ENCODE measurements at places on chromosomes 4 and X. TPM values are rescaled to one million over a fixed set of nuclear protein-coding genes. Genes with fewer than 3 reads are reported as not detected.

PRPS1 gene
- 20.7 TPM for total RNA-seq

PRDM5 gene
- 13.2 TPM for total RNA-seq

AREG gene
- 4.7 TPM for total RNA-seq

PHOX2B gene
- not detected for total RNA-seq

PPP2R2C gene
- 0.20 TPM for total RNA-seq

CENPC gene
- total RNA-seq = 12.9 TPM

CYBB gene
- not detected for total RNA-seq

TMEM33 gene
- total RNA-seq = 76.6 TPM

CLDN22 gene
- total RNA-seq = not detected

MTM1 gene
- total RNA-seq = 5.1 TPM

RIPPLY1 gene
- not detected for total RNA-seq

CTAG1B gene
- total RNA-seq = not detected

METTL14 gene
- total RNA-seq = 14.0 TPM

SULT1B1 gene
- total RNA-seq = 10.6 TPM

STAP1 gene
- not detected for total RNA-seq

TMEM255A gene
- under 0.01 TPM for total RNA-seq

COL4A5 gene
- 18.0 TPM for total RNA-seq

KLHL4 gene
- 1.8 TPM for total RNA-seq

ITIH6 gene
- total RNA-seq = not detected

CD38 gene
- not detected for total RNA-seq

F11 gene
- total RNA-seq = not detected

P2RY4 gene
- total RNA-seq = 0.39 TPM

DCHS2 gene
- not detected for total RNA-seq

TLR7 gene
- total RNA-seq = not detected

CLIC2 gene
- total RNA-seq = 15.1 TPM

GAGE2A gene
- not detected for total RNA-seq

NPY5R gene
- not detected for total RNA-seq

ATOH1 gene
- total RNA-seq = not detected

PGAM4 gene
- total RNA-seq = not detected

NPY1R gene
- not detected for total RNA-seq

RELL1 gene
- 45.5 TPM for total RNA-seq

TEX13D gene
- not detected for total RNA-seq

ZNF157 gene
- not detected for total RNA-seq

KIAA0232 gene
- total RNA-seq = 11.0 TPM

RAB33A gene
- 0.39 TPM for total RNA-seq

NAT8L gene
- total RNA-seq = under 0.01 TPM

POU4F2 gene
- not detected for total RNA-seq

SLC34A2 gene
- total RNA-seq = not detected

MAGEC2 gene
- total RNA-seq = not detected

NHS gene
- 0.98 TPM for total RNA-seq

OTUD4 gene
- 26.1 TPM for total RNA-seq

PNMA6A gene
- total RNA-seq = 3.3 TPM

TCP11X2 gene
- total RNA-seq = not detected

ASB5 gene
- total RNA-seq = under 0.01 TPM

USP53 gene
- 143 TPM for total RNA-seq

ACOX3 gene
- 22.3 TPM for total RNA-seq

MAGEC3 gene
- not detected for total RNA-seq

SLC10A7 gene
- total RNA-seq = 6.6 TPM

MGAT4D gene
- not detected for total RNA-seq

CT83 gene
- not detected for total RNA-seq

XAGE1B gene
- total RNA-seq = not detected

SRPX2 gene
- total RNA-seq = 78.2 TPM

UCP1 gene
- total RNA-seq = not detected

CCNB3 gene
- 0.73 TPM for total RNA-seq

PCDH11X gene
- total RNA-seq = not detected

BEX3 gene
- 120 TPM for total RNA-seq

RASSF6 gene
- total RNA-seq = under 0.01 TPM

NUDT10 gene
- total RNA-seq = 2.2 TPM

LRCH2 gene
- total RNA-seq = 4.8 TPM

All from subcutaneous preadipocyte (primary cell).